Activated CD4-positive, alpha-beta T cell treated with anti-CD3 and anti-CD28 coated beads, Interleukin-2, amount 10 ng/mL, durations not matched to agents 7 days and 5 days (primary cell): ENCODE measurements at places on chromosomes 13 and 19.

DNA sequence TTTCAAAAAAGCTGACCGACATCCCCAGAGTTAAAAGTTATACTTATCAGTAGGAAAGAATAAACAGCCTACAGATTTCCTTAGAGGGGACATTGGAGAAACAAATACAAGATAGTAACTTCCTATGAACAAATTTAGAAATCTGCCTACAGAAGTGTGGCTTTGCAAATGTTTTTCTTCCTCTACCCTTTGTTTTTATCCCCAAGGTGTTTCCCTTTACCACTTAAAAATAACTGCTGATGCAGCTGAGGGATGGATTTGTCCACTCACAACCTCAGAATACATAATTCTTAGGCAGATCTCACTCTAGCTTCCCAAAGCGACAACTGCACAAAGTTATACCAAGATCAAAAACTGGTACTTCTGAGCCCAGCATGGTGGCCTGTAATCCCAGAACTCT lies 20.9 kb downstream of the MED4 start:
- no peak for DNase-seq

- peak; percentile 80 for DNase-seq
Measured at GRCh38 chr19:4911786-4912672, 2.7 kb downstream of the UHRF1 start.

DNA sequence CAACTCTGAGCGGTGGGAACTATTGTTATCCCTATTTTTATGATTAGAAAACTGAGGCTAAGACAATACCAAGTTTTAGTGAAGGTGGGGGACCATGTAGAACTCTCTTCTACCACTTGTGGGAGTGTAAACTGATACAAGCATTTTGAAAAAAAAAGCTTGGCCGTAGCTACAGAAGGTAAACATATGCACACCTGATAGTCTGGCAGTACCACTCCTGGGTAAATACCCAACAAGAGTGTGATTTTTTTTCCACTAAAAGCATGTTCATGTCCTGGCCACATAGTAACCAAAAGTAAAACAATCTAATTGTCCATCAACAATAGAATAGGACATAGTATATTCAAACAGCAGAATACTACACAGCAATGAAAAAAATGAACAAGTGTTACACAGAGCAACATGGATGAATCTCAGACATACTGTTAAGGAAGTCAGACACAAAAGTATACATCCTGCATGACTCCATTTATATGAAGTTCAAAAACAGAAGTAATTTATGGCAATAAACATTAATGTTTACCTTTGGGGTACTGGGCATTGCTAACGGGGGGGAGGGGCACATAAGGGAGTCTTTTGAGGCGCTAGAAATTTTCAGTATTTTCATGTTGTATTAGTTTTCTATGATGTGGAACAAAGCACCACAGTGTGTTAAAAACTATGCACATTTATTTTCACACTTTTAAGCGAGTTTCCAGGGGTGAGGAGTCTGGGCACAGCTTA lies 6.4 kb upstream of the SPATA13 start:
- no peak for DNase-seq

DNA sequence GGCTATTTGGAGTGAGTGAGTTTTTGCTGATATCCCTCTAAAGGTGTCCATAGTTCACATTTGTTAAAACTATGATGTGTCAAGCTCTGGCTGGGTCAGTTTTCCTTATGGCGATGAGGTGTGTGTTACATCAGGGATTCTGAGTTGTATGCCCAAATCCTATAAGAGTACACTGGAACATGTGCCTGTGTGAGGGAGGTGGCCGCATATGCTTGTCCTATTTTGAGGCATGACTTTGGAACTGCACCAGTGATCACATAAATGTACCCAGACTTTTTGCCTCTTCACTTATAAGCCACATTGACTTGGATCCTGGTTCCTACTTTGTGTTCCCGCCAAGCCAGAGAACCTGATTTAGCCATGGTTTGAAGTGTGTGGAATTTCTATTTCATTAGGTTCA lies 140.3 kb upstream of the RXFP2 start:
- no peak for DNase-seq

- DNase-seq, result peak; percentile 39
Measured at GRCh38 chr19:1265615-1266128, 3.5 kb upstream of the CIRBP start.

DNA sequence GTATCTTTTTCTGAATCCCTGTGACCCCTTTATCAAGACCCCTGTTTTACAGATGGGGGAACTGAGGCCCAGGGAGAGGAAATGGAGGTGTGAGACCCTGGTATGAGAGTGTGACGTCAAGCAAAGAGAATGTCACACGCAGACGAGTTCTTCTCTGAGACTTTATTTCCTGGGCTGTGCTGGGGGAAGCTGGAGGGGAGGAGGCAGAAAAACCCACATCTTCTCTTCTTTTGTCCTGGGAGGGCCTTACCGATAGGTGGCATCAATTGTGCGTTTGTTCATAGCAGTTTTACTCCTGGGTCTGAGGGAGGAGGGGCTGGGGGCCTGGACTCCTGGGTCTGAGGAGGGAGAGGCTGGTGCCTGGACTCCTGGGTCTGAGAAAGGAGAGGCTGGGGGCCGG lies 4.9 kb upstream of the KLK15 start:
- DNase-seq, result no peak

DNA sequence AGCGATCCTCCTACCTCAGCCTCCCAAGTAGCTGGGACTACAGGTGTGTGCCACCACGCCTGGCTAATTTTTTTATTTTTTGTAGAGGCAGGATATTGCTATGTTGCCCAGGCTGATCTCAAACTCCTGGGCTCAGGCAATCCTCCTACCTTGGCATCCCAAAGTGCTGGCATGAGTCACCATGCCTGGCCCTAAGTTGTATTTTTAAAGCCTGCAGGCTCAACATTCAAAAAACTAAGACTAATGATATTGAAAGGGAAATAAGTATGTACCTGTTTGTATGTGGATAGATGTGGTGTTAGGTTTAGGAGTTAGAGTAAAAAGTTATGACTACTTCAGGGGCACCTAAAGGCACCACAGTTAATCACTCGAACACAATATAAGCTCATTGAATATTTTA lies 5.4 kb upstream of the IPO5 start:
- DNase-seq, result no peak

DNA sequence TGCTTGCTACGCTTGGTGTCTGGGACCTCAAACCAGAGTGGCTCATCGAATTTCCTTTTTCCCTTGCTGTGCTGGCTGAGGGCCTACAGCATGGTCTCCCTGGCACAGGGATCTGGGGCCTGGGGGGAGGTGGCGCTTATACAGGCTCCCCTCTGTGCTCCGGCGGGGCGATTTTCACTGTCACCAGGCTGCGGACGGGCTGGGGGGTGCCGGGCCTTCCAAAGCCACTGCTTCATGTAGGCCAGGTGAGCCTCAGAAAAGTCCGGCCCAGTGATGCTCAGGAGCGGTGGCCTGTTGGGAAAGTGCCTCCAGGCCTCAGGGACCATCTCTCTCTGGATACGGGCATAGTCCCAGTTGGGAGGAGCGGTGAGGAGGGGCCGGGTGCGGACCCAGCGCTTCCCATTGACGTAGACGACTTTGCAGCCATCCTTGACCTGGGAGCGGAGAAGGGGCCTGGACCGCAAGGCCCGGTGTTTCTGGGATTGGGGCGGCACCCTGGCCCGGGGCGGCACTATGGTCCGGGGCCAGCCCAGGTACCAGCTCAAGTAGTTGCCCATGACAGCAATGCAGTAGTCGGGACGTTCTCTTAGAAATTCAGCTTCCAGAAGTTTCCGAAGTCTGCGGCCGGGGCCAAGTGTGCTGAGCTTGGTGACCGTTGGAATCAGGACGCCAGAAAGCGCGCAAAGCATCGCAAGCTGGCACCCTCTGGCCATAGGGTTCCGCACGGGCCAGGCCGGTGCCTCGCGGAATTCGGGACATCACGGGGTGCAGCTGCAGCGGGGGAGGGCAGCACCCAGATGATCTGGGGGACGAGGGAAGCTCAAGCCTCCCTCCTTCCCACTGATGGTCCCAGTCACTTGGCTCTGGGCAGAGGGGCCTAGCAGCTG lies 255.9 kb downstream of the SLC7A1 start:
- no peak for DNase-seq

DNA sequence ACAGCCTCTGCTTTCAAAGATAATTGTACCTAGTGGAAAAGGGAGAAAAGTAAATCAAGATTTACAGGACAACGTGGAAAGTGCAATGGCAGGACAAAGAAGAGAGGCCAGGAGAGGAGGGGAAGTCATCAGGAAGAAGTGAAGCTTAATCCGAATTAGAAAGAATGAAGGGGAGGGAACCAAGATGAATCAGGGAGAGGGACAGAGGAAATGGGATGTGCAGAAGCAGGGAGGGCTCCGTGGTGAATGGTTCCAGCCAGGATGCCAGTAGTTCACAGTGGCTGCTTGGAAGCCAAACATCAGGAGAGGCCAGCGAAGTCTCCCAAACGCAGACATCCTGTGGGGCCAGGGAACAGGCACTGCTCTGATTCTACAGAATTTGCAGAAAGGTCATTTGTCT lies 144.4 kb downstream of the LIG4 start:
- no peak for DNase-seq

DNA sequence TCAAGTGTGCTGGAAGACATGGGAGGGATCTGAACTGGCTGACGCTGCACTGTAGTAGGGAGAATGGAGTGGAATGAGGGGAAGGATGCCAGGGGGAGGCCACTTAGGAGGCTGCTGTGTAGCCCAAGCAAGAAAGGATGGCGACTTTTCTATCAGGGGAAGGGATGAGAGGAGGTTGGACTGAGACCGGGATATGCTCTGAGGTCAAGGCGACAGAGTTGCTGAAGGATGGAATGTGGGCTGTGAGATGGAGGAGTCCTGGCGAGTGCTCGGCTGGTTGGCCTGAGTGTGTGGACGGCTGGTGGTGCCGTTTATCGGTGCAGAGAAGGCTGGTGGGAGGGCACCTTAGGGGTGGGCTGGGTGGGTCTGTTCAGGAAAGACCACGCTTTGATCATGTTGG lies 45.7 kb downstream of the IRS2 start:
- no peak for DNase-seq

DNA sequence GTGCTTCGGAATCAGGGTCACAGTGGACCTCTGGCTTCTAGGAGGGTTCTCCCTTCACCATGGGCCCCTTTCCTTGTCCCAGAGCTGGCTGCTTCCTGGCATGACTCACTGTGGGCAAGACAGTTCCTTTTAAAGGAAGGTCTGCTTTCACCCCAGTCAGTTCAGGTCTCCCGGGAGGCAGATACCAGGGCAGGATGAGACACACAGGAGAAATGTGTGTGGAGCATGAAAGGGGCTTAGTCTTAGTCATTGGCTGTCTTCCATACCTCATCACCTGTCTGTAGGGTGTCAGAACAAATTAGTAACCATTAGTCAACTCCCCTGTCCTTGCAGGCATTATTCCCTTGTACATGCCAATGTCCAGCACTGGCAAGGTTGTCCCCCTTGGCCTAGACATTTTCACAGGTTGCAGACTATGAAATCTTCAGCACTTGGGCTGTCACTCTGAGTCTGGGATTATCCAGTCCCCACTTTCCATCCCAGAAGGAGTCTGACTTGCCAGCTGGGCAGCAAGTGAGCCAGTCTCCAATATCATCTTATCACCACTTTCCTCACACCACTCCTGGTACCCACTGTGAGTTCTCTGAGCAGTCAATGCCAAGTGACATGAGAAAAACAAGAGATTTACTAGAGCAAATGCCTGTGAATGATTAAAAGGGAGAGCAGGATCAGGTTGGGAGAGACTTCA lies 76.8 kb upstream of the MEDAG start:
- DNase-seq, result no peak

GRCh38 chr13:113538689-113539058 lies 45.9 kb upstream of the TFDP1 start:
- DNase-seq, result no peak
